ENCODE measurements at places on chromosomes 5 and 9.

- no peak for DNase-seq
These were observed 73.3 kb upstream of the PCA3 start for GRCh38 chr9:76690973-76691370.

- DNase-seq: no peak
These were observed 65.9 kb upstream of the VCAN start for GRCh38 chr5:83405662-83406061.

DNA sequence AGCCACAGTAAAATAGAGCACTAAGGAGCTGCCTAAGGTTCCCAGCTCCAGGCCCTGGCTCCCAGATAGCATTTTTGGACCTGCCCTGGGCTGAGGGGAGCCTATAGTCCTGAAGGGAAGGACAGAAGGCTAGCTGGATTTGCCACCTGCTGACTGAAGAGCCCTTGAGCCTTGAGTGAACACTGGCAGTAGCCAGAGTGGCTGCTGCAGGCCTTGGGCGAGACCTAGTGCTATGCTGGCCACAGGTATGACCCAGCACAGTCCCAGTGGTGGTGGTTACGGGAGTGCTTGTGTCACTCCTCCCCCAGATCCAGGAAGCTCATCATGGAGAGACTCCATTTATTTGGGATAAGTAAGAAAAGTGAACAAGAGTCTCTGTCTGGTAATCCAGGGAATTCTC, 10.3 kb upstream of the STX17 start:
- DNase-seq: no peak

DNA sequence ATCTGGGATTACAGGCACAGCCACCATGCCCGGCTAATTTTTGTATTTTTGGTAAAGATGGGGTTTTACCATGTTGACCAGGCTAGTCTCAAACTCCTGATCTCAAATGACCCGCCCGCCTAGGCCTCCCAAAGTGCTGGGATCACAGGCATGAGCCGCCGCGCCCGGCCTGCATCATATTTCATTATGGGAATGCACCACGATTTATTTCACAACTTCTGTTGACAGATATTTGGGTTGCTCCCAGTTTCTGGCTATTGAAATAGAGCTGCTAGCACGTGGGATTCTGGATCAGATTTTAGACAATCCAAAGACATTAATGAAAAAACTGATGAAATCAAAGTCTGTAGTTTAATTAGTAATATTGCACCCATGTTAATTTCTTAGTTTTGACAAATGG, 48.4 kb upstream of the FUBP3 start:
- DNase-seq: no peak

- no peak for DNase-seq
These were observed 481.9 kb downstream of the ARHGEF28 start for GRCh38 chr5:74107899-74108298.

DNA sequence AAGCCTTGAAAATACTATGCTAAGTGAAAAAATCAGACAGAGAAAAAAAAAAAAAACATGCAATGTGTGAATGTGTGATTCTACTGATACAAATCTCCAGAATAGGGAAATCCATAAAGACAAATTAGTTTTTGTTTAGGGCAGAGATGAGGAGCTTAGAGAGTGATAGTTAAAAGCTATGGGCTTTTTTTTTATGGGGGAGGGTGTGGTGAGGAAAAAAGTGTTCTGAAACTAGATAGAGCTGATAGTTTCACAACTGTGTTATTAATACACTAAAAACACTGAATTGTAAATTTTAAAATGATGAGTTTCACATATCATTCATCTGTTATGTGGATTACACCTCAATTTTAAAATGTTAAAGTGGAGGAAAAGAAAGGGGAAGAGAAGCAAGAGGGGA, 228.3 kb upstream of the ZNF462 start:
- DNase-seq: no peak

DNA sequence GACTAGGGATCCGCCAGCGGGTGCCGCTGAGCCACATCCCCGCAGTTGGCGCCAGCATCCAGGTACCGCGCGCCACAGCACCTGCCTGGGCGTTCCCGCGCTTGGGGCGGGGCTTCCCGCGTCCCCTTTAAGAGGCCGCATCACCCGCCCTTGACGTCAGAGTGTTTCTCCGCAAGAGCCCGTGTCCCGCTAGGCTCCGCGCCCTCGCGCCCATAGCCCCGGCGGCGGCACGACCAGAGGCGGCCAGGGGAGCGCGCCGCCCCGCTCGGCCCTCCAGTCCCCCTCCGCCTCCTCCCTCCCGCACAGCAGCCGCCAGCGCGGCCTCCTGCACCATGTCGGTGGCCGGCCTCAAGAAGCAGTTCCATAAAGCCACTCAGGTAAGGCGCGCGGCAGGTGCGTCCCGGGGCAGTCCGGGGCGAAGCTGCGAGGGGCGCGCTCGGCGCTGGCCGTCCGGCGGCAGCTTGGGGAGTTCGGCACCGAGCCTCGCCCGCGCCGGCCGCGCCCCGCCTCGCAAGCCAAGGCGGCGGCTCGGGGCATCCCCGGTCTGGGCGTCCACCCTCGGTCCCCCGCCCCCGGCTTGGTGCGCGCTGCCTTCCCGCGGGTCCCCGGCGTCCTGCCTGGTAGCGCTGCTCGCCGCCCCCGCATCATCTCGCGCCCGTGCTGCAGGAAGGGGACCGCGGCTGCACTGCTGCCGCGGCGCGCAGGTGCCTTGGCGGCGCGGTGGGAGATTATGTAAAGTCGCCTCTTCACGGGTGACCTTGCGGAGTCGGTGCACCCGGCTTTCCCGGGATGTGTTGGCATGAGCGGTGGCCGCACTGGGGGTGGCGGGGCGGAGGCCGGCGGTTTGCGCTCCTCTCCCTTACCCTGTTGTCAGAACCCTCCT, at the start of gene SH3GL2:
Gene SH3GL2 (plus strand): TSS at position 156 of the 883 bp plus-strand sequence.
- DNase-seq: peak; percentile 57

DNA sequence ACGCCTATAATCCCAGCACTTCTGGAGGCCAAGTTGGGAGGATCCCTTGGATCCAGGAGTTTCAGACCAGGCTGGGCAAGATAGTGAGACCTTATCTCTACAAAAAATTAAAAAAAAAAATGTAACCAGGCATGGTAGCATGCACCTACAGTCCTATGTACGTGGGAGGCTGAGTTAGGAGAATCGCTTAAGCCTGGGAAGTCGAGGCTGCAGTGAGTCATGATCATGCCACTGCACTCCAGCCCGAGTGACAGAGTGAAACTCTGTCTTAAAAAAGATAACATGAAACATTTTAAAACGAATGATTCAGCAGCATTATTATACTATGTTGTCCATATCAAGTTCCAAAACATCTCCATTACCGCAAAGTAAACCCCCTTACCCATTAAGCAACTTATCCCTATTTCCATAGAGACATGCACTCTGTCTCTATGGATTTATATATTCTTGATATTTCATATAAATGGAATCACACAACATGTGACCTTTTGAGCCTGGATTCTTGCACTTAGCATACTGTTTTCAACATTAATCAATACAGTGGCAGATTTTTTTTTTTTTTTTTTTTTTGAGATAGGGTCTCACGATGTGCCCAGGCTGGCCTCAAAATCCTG, 56.9 kb upstream of the MTMR12 start:
- no peak for DNase-seq

DNA sequence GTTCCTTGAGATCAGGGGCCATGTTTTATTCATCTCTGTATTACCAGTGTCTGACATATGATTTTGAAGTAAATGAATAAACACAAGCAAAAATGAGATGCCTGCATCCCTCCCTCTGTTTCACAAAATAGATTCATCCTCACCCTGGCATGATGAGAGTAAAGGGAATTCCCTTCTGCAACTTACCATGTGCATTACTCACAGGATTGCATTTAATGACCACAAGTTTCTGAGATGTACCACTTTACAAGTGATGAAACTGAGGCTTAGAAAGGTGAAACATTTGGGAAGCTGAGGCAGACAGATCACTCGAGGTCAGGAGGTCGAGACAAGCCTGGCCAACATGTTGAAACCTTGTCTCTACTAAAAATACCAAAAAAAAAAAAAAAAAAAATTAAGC, 74.2 kb upstream of the TNFSF8 start:
- DNase-seq: no peak

- DNase-seq: no peak
These were observed 208.8 kb downstream of the ERCC6L2 start for GRCh38 chr9:96084331-96084734.

- no peak for DNase-seq
These were observed 96.1 kb upstream of the IER5L start for GRCh38 chr9:129273941-129274684.

GRCh38 chr9:121194730-121195129, 6.9 kb downstream of the RAB14 start:
- no peak for DNase-seq

- DNase-seq: no peak
These were observed 79.3 kb downstream of the PTPN3 start for GRCh38 chr9:109418827-109419226.

DNA sequence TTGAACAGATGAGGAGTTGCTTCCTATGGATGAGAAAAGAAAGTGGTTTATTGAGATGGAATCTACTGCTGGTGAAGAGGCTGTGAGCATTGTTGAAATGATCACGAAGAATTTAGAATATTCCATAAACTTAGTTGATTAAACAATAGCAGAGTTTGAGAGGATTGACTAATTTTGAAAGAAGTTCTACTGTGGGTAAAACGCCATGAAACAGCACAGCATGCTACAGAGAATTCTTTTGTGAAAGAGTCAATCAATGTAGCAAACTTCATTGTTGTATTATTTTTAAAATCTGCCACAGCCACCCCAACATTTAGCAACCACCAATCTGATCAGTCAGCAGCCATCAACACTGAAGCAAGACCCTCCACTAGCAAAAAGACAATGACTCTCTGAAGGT, 309.1 kb downstream of the SPOCK1 start:
- DNase-seq: no peak

GRCh38 chr5:176619569-176620332, 9.8 kb upstream of the GPRIN1 start:
- no peak for DNase-seq

DNA sequence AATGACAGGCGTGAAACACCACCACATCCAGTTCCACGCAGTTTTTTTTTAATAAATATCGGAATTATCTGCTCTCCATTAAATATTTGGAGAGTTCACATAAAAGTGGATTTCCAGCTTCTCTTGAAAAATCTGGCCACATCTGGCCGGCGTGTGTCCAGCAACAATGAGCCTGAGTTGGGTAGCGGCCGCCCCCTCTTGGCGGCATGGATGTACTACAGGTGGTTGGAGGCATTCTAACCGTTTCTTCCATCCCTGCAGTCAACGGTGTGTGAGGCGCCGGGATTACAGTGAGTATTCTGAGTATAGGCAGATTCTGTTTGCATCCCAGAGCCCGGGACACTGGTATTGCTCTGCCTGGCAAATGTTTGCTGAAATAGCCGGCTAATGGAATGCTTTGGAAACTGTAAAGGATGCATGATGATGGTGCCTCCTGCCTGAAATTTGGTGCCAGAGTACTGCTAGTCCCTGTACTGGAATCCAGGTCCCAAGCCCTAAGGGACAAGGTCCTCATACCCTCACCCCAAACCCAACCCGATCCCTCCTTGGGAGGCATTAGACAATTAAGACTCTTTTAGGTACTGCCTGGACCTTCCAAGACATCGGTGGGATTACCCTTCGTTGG, 13.6 kb upstream of the GM2A start:
- DNase-seq: no peak

GRCh38 chr9:108537756-108538155, 318.0 kb downstream of the ACTL7B start:
- no peak for DNase-seq

GRCh38 chr9:121216271-121216805, 14.7 kb upstream of the RAB14 start:
- DNase-seq: no peak

- DNase-seq: no peak
These were observed 1328.2 kb upstream of the NUDT12 start for GRCh38 chr5:104890767-104891166.

DNA sequence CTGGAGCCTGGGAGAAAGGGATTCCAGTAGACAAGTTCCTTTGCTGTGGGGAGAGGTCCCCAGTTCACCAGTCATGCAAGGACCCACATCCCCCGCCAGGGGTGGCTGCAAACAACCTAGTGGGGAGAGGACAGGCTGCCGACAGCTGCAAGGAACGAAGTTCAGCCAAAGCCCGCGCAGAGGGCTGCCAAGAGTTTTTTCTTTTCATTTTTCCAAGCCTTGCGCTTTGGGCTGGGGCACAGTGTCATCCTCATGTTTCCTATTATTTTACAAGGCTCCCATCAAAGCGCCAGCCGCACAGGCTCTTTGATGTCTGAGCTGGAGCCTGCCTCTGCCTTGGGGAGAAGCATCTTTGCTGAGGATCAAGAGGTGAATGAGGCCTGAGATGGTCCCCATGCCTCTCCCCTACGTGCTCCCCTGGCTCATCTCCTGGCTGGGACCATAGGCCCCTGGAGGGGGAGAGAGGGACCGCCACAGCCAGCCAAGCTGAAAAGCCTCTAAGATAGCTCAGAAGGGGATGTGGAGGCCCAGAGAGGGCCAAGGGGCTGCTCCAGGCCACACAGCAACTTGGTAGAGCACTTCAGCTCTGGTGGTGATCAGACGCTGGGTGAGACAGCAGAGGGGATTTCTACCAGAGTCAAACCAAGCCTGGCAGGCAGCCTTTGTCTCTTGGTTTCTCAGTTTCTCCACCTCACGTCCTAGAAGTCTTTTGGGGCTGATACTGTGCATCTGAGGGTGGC, 50.4 kb upstream of the SYNPO start:
- no peak for DNase-seq

- DNase-seq: no peak
These were observed 663.4 kb downstream of the PTPRD start for GRCh38 chr9:9949368-9949767.

- no peak for DNase-seq
These were observed 161.1 kb downstream of the TARS1 start for GRCh38 chr5:33601881-33602280.

- no peak for DNase-seq
These were observed 19.6 kb downstream of the RGS3 start for GRCh38 chr9:113482991-113483675.

DNA sequence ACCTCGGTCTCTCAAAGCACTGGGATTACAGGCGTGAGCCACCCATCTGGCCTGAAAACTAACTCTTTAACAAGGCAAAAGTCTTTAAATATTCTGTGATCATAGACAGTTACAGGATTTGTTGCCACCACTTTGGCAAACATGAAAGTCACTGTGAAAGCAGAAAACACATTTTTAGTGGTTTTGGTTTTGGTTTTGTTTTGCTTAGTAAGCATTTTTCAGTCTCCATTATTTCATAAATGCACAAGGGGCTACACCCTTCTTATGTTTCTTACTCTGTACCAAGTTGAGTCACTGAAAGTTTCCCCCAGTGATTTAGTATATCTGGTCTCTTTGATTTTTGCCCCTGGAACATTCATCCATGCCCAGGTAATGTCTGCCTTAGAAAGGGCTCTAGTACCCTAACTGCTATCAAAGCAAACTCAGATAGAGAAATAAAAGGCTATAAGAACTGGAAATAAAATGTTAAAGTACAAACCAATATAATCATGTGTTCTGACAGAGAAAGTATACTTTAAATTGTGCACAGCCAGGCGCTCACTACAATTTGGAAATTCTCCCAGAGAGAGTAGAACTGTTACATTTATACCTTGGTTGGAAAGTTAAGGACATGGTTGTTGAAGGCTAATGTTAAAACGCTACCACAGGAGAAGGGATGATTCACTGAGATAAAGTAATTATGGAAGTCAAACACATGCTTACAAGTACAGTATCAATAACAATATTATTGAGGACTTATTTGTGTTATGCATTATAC, 1022.5 kb upstream of the DMAC1 start:
- no peak for DNase-seq

Measured in NCI-H2081 treated with DMSO at 0.1 percent for 48 hours (cell line).